Neural progenitor cell (in vitro differentiated cells): ENCODE measurements at places on chromosomes 2 and 18.

GRCh38 chr18:76521417-76522121 is 26.5 kb upstream of the ZNF516 start:
- no peak for DNase-seq

DNA sequence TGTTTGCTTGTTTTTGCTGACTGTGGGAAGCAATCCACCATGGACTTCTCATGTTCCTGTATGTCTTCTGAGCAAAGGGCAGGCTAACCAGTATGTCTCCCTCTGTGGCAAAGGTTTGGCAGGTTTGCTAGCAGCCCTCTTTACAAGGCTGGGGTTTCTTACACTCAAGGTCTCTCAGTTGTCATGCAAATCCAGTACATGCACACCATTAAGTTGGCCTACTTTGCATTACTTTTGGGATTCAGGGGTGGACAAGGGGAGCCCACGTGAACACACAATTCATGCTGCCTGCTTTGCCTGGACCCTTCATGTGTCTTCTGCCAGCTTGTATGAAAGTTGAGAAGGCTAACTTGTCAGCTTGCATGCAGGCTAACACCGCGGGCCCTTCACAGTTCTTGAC is 134.9 kb downstream of the LRRTM4 start:
- DNase-seq: no peak

DNA sequence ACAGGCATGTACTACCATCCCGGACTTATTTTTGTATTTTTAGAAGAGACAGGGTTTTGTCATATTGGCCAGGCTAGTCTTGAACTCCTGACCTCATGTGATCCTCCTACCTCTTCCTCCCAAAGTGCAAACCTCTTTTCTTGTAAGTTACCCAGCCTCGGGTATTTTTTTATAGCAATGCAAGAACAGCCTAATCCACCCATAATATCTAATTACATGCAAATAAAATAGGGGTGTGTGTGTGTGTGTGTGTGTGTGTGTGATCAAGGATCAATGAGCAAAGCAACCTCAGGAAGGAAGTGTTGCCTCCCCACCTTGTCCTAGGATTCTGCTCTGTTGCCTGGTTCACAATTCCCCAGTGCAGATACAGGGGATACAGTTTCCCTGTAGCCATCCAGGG is 45.6 kb downstream of the NGEF start:
- DNase-seq: no peak

DNA sequence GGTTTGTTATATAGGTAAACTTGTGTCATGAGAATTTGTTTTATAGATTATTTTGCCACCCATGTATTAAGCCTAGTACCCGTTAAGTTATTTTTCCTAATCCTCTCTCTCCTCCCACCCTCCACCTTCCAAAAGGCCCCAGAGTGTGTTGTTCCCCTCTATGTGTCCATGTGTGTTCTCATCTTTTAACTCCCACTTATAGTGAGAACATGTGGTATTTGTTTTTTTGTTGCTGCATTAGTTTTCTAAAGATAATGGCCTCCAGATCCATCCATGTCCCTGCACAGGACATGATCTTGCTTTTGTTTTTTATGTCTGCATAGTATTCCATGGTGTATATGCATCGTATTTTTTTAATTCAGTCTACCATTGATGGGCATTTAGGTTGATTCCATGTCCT is 1075.6 kb upstream of the CNTNAP5 start:
- no peak for DNase-seq

GRCh38 chr2:19461504-19462255 is 103.3 kb upstream of the OSR1 start:
- no peak for DNase-seq

DNA sequence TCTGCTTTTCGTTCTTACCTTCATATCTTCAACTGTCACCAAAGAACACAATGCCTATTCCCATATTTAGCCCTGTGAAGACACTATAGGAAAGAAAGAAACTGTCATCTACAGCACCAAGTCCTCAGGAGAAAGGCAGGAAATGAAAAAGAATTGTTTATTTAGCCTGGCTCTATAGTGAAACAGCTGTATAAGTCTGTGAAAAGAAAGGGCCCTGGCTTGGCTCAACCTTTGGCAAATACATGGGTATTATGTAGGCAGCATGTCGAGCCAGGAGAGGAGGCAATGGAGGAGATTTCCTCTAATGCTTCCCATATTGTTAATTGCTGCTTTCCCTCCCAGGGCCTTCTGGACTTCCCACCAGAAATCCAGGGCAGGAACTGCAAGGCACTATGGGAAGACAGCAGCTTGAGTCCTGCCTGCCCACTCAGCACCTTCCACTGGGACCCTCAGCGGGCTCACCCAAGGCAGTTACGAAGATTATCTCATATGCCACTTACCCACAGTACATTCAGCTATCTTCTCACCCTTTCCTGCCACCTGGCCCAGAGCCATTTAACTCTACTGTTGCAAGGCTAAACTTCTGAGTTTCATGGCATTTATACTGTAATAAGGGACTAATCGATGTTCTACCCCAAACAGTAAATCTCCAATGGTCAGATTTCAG is 30.1 kb downstream of the SLC8A1 start:
- DNase-seq: no peak

GRCh38 chr2:197873293-197873701 is 68.9 kb downstream of the PLCL1 start:
- DNase-seq: peak; percentile 45

GRCh38 chr18:27312153-27312552 is 127.0 kb upstream of the CHST9 start:
- no peak for DNase-seq

- no peak for DNase-seq
Observed at GRCh38 chr2:18922276-18922675, 332.9 kb upstream of the NT5C1B start.

- DNase-seq: no peak
Observed at GRCh38 chr2:119464981-119465380, 33.3 kb downstream of the TMEM37 start.

DNA sequence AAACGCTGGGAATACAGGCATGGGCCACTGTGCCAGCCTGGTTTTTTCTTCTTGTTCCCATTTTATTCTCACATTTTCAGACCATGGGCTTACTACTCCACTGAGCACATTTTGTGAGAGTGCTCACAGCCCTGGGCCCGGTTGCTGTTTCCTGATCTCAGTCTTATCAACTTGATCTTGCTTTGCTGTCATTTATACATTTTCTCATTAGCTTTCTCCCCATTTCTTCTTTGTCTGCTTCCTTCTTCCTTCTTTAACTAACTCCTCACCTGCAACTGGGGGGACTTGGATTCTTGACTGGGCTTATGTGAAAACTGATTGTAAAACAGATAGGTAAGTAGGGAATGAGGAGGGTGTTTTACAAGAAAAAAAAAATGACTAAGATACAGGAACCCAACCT is 117.3 kb downstream of the PLB1 start:
- no peak for DNase-seq

GRCh38 chr2:235050980-235051351 is 99.1 kb downstream of the SH3BP4 start:
- peak; percentile 41 for DNase-seq

DNA sequence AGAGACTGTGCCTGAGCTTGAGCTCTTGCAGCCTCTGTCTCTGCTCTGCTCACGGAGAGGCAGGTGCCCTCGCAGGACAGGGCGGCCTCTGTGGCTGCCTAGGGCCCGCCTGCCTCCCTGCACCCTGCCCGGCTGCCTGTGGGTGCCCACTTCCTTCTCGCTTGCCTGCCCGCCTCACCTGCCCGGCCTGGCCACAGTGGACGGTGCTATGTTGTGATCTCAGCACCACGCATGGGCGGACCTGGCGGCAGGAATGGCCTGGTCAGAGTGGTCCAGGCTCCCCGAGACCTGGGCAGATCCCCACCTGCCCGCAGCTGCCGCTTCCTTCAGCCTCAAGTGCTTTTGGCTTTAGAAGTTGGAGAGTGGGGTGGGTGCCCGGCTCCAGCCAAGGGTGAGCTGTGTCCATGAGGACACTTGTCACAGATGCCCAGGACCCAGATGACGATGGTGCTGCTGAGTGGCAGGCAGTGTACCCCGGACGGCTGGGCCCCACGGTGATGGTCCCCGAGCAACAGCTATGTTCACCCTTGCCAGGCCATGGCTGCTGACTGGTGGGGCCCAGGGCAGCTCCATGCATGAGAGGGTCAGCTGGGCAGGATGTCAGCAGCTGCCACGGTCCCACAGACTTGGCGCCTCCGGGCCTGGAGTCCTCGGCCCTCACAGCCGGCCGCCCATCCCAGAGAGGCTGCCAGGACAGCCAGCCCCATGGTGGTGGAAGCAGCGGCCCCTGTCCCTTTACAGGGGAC is 25.3 kb downstream of the RTP5 start:
- DNase-seq: no peak

DNA sequence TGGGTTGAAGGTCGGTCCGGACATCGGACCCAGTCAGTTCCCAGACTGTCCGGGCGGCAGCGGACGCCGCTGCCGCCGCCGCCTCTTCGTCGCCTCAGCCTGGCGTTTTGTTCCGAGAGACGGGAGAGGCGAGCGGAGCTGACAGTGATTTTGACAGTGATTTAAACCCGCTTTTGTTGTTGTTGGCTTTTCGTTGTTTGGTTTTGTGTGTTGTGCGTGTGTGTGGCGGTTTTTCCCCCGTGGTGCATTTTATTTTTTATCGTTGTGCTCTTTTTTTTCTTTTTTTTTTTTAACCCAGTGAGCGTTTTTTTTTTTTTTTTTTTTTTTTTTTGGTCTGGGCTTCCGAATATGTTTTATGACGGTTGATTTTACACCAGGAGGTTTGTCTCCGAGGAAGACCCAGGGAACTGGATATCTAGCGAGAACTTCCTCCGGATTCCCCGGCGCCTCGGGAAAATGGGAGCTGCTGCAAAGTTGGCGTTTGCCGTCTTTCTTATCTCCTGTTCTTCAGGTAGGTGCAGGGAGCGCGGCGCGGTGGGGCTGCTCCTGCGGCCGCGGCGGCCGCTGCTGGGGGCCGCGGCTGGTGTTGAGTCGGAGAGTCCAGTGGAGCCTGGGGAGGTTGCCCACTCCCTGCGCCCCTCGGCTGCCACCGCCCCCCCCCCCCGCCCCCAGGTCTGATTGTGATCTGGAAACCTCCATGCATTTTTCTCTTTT is at the start of gene ACVR2A:
TSS of gene ACVR2A (plus strand) at position 333 of the 714 bp plus-strand sequence. CDS start at position 457, 124 bp downstream.
- peak; percentile 83 for DNase-seq

- DNase-seq: peak; percentile 74
Observed at GRCh38 chr2:64606479-64607363, 47.0 kb downstream of the SERTAD2 start.

- peak; percentile 29 for DNase-seq
Observed at GRCh38 chr18:51164761-51165281, 32.7 kb downstream of the MEX3C start.
